LoVo (cell line): ENCODE measurements at places on chromosomes 6 and 20.

DNA sequence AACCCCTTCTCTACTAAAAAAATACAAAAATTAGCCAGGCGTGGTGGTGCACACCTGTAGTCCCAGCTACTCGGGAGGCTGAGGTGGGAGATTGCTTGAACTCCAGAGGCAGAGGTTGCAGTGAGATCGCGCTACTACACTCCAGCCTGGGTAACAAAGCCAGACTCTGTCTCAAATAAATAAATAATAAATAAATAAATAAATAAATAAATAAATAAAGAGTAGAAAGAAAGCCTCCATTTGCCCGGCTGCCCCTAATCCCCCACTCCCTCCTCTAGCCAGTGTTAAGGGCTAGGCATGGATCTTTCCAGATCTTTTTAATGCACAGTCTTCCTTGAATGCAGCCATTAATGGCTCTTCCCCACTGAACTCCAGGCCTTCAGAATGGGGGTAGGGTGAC is 3.2 kb downstream of the PNPLA1 start:
- DNase-seq, result no peak

- no peak for DNase-seq
These were observed 6.9 kb upstream of the HELZ2 start for GRCh38 chr20:63580796-63581461.

GRCh38 chr6:106939208-106939607 is 35.3 kb downstream of the CD24 start:
- DNase-seq, result no peak

GRCh38 chr20:25135031-25135430 is 53.1 kb upstream of the VSX1 start:
- no peak for DNase-seq

DNA sequence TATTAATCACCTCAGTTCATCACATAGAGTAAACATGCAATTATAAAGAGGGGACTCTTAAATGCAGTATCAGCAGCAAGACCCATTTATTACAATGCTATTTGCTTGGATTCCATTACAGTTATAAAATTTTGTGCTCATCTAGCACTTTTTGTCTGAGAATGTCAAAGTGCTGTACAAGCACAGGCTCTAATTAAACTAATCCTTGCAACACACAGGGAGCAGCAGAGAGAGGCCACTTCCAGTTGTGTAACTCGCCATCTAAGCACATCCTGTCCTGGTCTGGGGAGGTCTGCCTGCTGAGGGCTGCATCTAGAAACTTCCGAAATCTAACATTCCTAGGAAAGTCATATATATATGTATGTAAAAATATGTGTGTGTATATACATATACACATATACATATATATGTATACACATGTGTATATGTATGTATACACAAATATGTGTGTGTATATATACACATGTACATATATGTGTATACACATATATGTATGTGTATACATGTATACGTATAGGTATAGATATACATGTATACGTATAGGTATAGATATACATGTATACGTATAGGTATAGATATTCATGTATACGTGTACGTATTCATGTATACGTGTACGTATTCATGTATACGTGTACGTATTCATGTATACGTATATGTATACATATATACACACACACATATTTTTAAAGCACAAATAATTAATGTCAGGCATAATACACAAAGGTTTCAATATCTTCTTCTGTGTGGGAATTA is 136.4 kb upstream of the JARID2 start:
- no peak for DNase-seq

GRCh38 chr20:56278196-56278595 is 29.7 kb downstream of the MC3R start:
- no peak for DNase-seq

DNA sequence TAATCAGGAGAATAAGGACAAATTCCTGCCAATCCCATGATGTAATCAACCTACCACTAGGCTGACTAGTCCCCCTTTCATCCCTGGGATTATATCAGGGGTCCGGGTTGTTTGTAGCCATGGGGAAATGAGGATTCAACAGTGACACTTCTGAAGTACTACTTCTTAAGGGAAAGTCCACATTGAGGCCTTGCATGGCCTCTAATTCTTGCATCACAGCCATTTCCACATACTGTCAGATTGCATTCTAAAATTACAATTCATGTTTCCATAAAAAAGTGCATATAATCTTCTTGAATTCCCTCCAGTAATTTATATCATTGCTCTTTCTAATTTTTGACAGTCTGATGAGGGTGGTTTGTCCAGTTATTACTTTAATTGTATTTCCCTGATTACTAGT is 184.2 kb downstream of the PHF3 start:
- DNase-seq, result no peak

GRCh38 chr6:36938536-36938935 is 16.0 kb upstream of the PI16 start:
- no peak for DNase-seq

GRCh38 chr6:43455531-43456428 is at the start of gene DLK2:
Gene DLK2, minus strand, starts transcription at chr6:43455548. Its CDS starts 723 bp downstream, at chr6:43454825.
- DNase-seq, result peak; percentile 46

GRCh38 chr6:10655508-10656055 is 38.8 kb downstream of the C6orf52 start:
- DNase-seq, result no peak

DNA sequence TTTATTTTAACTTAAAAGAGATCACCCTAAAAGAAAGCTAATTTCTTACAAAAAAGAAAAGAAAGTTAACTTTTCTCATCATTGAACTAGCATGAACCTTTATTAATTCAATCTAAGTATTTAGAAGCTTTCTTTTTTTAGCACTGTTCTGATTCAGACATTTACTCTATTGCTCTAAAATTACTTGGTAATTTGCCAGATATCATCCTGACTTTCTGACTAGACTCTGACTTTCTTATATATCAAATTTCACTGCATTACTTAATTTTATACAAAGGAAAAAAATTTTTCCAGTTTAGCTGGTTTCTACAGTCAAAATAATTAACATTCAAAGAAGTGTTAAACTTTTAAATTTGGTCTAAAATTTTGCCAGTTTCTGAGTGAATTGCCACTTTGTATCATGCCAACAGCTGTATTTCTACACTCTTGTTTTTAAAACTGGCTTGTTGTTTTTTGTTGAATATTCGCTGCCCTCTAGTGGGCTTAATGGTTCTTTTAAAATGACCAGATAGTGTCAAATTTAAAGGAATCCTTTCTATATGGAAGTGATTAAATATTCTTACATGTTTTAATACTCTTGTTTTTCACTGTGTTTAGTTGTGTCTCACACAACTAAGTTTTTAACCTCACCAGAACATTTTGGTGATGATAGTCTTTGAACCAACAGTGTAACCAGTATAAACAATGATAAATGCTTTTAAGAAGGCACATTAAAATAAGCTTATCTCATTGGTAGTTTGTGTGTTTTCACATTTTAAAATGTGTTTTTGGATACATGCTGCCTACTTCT is 102.0 kb downstream of the POPDC3 start:
- peak; percentile 43 for DNase-seq

DNA sequence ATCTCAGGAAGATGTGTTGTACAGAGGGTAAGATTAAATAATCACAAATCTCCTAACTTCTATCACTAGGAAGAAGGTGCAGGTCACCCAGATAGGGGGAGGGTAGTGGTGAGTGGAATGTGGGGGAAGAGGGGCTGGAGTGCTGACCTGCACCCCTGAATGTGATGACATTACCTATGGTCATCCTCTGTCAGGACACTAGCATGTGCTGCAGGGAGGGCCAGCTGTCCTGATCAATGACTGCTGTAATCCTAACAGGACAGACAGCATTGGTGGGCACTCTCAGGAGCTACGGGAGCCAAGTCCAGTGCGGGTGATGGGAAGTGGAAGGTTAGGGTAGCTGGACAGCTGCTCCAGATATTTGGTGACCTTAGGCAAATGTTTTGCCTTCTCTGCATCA is 45.2 kb upstream of the CST5 start:
- DNase-seq, result no peak

- no peak for DNase-seq
These were observed 10.8 kb downstream of the MAVS start for GRCh38 chr20:3857405-3857804.
